Stimulated activated CD8-positive, alpha-beta memory T cell treated with anti-CD3 and anti-CD28 coated beads, Interleukin-15, amount 100 ng/mL, for 1 hour (primary cell): ENCODE measurements at places on chromosomes 13 and 19.

GRCh38 chr13:113408562-113408961, 44.6 kb upstream of the GRTP1 start:
- DNase-seq: no peak

GRCh38 chr13:83929157-83929556, 46.9 kb upstream of the SLITRK1 start:
- DNase-seq: no peak

DNA sequence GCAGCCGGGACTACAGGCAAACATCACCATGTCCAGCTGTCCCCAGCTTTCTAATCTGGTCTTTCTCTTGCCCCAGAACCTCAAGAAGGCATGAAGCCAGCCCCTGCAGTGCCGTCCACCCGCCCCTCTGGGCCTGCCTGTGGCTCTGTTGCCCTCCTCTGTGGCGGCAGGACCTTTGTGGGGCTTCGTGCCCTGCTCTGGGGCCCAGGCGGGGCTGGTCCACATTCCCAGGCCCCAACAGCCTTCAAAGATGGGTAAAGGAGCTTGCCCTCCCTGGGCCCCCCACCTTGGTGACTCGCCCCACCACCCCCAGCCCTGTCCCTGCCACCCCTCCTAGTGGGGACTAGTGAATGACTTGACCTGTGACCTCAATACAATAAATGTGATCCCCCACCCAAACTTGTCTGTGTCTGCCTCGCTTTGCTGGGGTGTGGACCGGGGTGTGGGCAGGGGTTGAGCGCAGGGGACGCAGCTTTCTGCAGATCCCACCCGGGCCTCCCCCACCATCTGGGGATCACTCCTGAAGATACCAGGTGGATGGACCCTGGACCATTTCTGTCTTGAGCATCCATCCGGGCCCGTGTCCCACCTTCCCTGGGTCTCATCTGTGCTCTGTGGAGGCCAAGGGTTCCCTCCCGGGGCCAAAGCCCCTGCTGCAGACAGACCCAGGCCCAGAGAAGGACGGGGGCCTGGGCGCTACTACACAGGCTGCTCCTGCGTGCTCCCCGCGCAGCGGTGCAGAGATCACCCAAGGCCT, 15.3 kb downstream of the PRKCSH start:
- DNase-seq: no peak

- DNase-seq: no peak
Observed at GRCh38 chr13:24215732-24216131, 55.2 kb downstream of the SPATA13 start.

DNA sequence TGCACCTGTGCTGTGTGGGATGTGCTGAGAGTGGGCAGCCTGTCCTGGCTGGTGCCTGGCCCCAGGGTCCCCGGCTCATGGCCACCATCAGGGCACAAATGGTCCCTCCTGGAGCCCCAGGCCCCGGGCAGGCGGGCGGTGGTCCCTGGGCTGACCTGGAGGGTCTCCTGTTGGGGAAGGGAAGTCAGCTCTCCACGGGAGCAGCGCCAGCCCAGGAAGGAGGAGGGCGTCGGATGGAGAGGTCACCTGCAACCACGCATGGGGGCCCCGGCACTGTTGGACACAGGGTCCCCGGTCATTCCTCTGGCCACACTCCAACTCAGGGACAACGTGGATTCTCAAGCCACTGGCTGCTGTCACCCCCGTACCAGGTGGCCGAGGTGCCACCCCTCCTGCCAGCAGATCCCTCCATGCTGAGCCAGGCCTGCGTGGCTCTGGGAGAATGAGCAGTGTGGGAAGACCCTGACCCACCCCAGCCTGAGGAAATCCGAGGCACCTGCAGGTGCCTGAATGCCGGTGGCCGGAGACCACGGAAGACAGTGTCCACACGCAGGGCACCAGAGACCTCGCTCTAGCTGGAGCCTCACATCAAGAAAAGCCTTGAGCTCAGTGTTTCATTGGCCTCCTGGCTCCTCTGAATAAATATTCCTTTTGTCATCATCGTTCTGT, 13.5 kb downstream of the LMNB2 start:
- DNase-seq: no peak

DNA sequence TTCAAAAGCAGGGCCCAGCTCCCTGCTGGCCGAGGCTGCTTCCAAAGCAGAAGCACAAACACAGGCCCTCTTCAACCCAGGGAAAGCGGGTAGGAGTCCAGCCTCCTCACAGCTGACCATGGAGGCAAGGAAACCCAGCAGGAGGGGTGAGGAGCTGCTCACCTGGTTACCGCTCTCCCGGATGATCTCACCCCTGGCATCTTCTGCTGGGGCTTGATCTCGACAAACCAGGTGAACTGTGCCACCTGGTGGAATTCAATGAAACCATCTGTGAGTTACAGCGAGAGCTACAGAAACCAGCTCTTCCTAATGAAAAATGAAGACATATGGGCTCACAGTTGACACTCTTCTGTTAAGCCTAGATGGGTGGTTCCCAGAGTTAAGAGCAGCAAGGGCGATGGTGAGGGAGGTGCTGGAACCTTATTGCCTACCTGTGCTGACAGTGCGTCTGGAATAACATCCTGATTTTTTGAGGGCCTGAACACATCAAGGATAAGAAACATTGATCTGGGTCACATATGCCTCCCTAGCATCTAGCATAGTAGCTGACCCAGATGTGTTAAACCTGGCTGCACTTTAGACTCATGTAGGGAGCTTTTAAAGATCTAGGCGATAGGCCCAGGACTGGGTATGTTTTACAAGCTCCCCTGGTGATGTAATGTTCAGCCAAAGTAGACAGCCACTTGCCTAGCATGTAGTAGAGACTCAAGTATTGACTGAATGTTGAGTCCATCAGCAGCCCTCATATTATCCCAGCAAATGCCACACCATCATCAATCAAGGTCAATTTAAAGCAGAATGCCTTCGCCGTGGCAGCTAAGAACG, 6.1 kb downstream of the DHRS12 start:
- DNase-seq: no peak

DNA sequence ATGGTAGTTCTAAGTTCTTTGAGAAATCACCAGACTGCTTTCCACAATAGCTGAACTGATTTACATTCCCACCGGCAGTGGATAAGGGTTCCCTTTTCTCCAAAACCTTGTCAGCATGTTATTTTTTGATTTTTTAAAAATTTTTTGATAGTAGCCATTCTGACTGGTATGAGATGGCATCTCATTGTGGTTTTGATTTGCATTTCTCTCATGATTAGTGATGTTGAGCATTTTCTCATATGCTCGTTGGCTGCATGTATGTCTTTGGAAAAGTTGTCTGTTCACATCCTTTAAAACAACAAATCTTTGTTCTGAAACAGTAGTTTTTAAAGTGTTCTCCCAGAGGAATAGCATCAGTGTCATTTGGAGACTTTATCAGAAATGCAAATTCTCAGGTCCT, 77.5 kb upstream of the POMP start:
- no peak for DNase-seq

- no peak for DNase-seq
Observed at GRCh38 chr19:2112516-2113320, 16.0 kb downstream of the IZUMO4 start.

GRCh38 chr13:28537171-28537570, 42.2 kb upstream of the FLT1 start:
- no peak for DNase-seq

GRCh38 chr13:38042771-38043170, 173.2 kb upstream of the TRPC4 start:
- no peak for DNase-seq

DNA sequence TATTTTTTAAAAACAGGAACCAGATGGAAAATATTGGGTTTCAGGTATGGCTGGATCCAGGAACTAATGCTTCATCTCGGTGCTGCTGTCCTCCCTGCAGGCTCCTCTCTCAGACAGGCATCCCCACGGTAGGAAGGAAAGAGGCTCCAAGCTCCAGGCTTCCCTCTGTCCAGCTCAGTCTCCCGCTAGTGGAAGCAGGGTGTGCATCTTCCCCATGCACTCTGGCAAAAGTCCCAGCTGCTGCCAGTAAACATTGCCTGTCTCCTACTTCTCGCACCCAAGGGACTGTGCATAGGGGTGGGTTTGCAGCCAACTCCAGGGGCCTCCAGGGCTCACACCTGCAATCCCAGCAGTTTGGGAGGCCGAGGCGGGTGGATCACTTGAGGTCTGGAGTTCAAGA, 29.2 kb downstream of the IL12RB1 start:
- no peak for DNase-seq

DNA sequence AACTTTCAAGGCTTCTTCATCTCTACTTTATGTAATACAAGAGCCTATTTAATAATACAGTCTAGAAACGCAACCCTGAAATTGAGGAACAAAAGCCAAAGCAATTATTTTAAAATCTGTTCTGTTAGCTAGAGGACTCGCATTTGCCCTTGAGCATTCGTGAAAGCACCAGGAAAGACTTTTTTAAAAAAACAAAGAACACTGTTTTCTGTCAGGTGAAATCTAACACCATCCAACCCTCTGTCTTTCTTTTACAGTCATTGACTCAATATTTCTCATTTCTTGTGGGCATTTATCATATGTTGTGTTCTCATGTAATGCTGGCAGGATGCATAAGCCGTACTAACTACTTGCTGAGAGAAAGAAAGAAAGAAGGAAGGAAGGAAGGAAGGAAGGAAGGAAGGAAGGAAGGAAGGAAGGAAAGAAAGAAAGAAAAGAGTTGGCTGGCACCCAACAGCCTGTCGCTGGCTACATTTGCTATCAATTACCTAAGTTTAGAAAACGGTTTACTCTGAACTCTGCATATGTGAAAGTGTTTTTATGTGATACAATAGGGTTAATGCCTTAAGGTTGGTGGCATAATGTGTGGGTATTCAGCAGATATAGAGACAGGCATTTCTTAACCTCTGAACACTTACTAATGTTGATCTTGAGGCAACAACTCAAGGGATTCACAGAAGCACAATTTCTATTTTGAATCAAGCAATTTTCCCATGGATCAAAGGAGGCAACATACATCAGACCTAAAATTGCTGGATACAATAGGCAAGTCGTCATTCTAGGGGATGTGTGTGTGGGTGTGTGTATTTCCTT, 445.4 kb downstream of the DCT start:
- no peak for DNase-seq

GRCh38 chr19:2992958-2993357, 15.6 kb downstream of the TLE6 start:
- no peak for DNase-seq

GRCh38 chr13:43942286-43942685, 62.6 kb downstream of the LACC1 start:
- no peak for DNase-seq

DNA sequence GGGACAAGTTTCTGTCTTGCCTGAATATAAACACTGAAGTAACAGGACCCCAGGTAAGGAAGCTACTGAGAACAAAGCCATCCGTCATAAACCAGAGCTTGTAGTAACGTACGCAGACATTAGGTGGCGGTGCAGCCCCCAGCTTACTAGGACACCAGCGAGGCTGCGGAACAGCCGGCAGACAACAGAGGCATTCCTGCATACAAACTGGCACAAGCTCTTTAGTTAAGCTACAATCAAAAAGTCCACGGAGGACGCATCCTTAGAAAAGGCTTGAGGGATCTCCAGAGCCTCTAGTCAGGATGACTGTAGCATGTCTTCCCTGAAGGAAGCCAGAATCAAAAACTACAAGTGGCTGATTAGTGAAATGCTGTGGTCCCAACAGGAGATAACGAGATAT, 26.2 kb downstream of the ZNF160 start:
- no peak for DNase-seq

GRCh38 chr13:112705286-112705685, 15.4 kb downstream of the ATP11A start:
- no peak for DNase-seq

DNA sequence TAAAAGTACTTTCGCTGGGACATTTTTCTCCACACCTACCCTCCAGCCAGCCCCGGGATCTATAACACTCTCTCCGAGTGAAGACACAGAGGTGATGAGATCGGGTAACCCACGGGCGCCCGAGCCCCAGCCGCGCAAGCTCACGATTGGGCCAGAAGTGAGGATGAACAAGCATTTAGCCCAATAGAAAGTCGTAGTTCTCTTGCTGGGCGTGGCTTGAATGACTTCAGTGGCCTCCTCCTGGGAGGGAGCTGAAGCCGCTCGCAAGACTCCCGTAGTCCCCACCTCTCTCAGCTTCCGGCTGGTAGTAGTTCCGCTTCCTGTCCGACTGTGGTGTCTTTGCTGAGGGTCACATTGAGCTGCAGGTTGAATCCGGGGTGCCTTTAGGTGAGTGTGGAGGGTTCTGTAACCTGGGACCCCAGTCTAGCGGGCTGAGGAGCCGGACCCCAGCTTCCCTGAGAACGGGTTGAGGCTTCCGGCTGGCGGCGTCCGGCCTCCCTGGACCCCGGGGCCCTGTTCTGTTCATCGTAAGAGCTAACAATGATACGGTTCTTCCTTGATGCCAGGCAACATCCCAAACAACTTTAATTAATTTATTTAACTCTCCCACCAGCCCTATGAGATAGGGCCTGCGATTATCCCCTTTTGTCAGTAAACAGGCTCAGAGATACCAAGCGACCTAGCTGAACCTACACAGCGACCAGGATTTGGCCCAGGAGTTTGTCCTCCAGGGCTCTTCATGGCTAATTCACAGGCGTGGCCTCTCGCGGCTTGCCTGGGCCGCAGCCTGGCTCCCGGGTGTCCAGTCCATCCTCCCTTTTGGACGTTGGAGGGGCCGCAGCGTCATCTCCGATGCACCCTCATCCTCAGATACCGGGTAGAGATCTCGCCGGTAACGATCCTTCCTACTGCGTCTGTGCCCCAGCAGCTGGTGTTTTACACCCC, at the start of gene COX6B1:
Gene COX6B1, plus strand, starts transcription at position 307 of the 945 bp plus-strand sequence. CDS start 2,921 bp downstream, outside the sequence.
- DNase-seq: peak; percentile 78

- DNase-seq: no peak
Observed at GRCh38 chr13:28220166-28220565, 81.8 kb downstream of the PAN3 start.

DNA sequence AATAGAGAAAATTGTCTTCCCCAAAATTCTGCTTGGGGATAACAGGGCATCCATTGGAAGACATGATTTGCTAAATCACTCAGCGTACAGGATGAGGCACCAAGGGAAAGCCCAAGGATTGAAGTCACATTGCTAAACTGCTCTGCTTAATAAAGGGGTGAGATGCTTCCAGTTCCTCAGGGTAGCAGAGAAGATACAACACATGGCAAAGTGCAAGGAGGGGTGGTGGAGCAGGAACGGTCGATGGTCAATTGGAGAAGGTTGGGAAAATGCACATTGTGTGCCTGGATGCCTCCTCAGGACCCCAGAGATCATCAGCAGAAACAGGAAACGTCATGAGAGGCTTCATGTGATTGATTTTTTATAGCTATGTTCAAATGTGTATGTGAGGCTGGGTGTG, 116.3 kb upstream of the SOX1 start:
- no peak for DNase-seq

DNA sequence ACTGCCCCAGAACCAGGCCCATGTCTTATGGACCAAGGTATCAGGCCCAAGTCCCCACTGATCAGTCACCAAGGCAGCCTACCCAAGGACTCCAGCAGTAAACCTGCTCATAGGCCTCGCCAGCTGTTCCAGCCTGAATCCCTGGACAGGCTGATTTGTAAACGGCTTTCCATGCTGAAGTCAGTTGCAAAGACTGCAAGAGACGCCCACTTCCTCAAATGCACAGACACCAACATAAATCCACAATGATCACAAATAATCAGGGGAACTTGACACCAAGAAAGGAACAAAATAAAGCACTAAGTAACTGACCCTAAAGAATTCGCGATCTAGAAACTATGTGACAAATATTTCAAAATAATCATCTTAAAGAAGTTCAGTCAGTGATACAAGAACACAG, 75.2 kb downstream of the RXFP2 start:
- DNase-seq: no peak

GRCh38 chr13:44842158-44842557, 147.1 kb downstream of the NUFIP1 start:
- DNase-seq: no peak
